Diencephalon (tissue), 1 donor: ENCODE measurements at places on chromosomes 12 and 14. TPM values are rescaled to one million over a fixed set of nuclear protein-coding genes. Genes with fewer than 3 reads are reported as not detected.

GPD1 gene
- total RNA-seq = 12.2 TPM

IQSEC3 gene
- total RNA-seq = 11.1 TPM

PLA2G1B gene
- not detected for total RNA-seq

TAS2R30 gene
- total RNA-seq = 9.5 TPM

ANKRD33 gene
- total RNA-seq = not detected

CLEC12A gene
- total RNA-seq = 0.23 TPM

CD69 gene
- 1.2 TPM for total RNA-seq

SPX gene
- 2.3 TPM for total RNA-seq

NOVA1 gene
- total RNA-seq = 110 TPM

SLC24A4 gene
- 4.2 TPM for total RNA-seq

CALM1 gene
- 1,218 TPM for total RNA-seq

EIF2S3B gene
- 0.92 TPM for total RNA-seq

KRT71 gene
- total RNA-seq = not detected

SLC38A4 gene
- total RNA-seq = 2.1 TPM

PTPN21 gene
- total RNA-seq = 8.3 TPM

BEGAIN gene
- 10.1 TPM for total RNA-seq

ABCD4 gene
- 31.8 TPM for total RNA-seq

SLC25A47 gene
- total RNA-seq = not detected

SYNDIG1L gene
- total RNA-seq = 32.8 TPM

GALNT16 gene
- 16.1 TPM for total RNA-seq

CCDC197 gene
- total RNA-seq = not detected

PLEKHG7 gene
- total RNA-seq = not detected

FAM181A gene
- total RNA-seq = 6.7 TPM

DEPDC4 gene
- total RNA-seq = 2.8 TPM

TMEM52B gene
- total RNA-seq = 2.3 TPM

HCFC2 gene
- 49.6 TPM for total RNA-seq
